HFFc6 (cell line): ENCODE measurements at places on chromosomes 6 and 20.

DNA sequence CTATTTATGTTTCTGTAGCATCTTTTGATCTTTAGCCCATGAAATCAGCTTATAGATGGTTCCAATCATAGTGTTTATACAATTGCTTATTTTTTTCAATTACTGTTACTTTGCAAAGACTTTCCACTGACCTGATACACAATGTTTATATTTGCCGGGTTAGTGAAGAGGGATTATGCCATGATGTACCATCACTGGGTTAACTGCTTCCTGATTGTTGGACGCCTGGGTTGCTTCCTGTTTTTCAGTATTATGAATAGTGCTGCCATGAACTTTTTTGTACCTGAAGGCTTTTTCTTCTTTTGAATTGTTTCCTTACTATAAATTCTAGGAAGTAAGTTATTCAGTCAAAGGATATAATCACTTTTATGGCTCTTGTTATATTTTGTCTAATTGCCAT is 6.9 kb downstream of the MANBAL start:
- no peak for DNase-seq

- no peak for DNase-seq
These were observed 18.5 kb downstream of the RAE1 start for GRCh38 chr20:57369596-57369995.

- no peak for DNase-seq
These were observed 155.4 kb downstream of the ERMARD start for GRCh38 chr6:169906688-169907418.

DNA sequence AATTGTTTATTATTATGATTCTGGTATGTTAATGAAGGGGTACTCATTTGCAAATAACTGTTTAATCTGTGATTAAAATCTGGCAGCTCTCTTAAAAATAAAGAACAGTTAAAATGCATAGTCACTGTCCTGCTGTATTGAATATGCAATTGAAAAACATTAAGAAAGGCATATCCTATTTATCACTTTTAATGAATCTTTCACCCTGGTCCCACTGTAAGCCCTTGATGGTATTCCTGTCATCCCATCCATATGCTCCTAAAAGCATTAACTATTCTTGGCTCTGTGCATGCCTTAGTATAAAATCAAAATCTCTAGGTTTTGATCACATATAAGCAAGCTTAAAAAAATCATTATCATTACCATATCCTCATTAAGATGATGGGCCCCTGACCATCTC is 411.0 kb upstream of the SOX4 start:
- no peak for DNase-seq

GRCh38 chr20:58131551-58132142 is 96.8 kb downstream of the ANKRD60 start:
- DNase-seq, result no peak

DNA sequence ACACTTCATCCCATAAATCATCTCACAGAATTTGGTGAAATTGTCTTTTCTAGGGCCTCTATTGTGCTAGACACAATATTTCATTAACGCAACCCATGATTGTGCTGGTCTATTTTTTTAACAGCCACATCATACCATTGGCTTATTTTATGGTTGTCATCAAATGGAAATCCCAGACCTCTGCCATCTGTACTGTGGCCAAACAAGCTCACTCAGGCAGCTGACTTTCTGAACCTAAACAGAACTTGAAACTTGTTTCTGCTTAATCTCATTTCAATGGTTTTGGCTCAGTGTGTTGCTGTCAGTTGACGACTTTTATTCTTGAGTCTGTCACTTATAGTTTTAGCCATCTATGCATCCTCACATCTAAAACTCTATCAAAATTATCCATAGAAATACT is 111.8 kb downstream of the HAO1 start:
- DNase-seq, result no peak

DNA sequence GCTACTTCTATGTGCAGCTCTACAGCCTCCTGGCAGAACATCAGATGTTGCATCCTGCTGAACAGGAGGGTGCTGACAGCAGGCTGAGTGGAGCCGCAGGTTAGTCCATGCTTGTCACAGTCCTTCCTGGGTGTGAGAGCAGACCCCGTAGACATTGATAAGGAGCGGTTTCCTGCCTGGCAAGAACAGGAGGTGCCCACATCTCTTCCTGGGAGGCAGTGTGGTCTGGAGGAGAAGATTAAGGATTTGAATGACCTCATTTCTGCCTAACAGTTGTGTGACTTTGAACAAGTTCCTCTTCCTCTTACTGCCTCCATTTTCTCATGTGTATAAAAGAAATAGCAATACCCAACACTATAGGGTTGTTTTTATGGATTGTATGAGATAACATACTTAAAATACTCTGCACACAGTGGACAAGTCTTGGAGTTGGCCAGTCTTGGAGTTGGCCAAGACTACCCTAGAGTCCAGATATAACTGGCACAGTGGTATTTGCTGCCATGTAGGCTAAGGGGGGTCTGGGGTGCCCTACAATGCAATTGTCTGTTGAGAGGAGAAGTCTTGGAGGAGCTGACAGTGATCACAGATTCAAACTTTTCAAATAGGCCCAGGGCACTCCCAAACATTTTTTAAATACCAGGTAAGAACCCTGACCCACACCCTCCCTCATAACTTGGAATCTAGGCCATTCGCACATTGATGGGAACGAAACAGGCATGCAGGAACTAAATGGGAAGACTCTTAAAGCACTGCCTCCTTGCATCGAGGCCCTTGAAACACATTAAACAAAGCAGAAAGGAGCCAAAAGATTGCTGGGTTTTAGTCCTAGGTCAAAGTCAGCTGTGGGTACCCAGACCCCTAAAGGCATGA is 32.6 kb upstream of the TBC1D7 start:
- DNase-seq, result no peak

GRCh38 chr6:37695857-37696219 is 1.8 kb downstream of the MDGA1 start:
- DNase-seq, result no peak

- peak; percentile 68 for DNase-seq
These were observed 19.0 kb upstream of the TLDC2 start for GRCh38 chr20:36856691-36857635.

- no peak for DNase-seq
These were observed 89.4 kb downstream of the PDE10A start for GRCh38 chr6:165573671-165574070.

DNA sequence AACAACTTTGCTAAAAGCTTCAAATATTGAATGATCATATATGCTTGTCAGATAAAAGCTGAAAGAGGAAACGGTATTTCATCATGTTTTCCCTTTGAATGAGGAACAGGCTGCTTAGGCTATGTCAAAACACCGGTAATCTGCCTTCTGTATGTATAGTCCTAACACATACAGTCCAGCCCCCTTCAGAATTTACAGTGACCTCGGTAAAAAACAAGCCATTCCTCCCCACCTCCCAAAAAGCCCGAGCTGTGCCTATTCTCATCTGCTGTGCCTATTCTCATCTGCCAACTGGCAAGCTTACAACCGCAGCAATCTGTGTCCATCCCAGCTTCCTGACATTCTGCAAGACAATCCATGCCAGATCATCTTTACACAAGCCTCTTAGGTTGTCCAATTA is 26.8 kb upstream of the UBE2J1 start:
- DNase-seq, result no peak
